Calu3 (cell line): ENCODE measurements at places on chromosomes 5 and 9. TPM values are rescaled to one million over a fixed set of nuclear protein-coding genes. Genes with fewer than 3 reads are reported as not detected.

- H3K27me3 ChIP-seq, result no peaks in the 10 kb centered on the region
- DNase-seq, result no peak
- no peak overlapping the region for H3K4me3 ChIP-seq
- H3K4me1 ChIP-seq, result no peaks in the 10 kb centered on the region
- no peak overlapping the region for H3K27ac ChIP-seq
Measured at GRCh38 chr5:12245429-12245828, 341.2 kb upstream of the CTNND2 start.

The SPATA31E1 gene
- total RNA-seq, result not detected in 2 replicates

The SMIM3 gene
- total RNA-seq, result 6.9 and 8.4 TPM in 2 replicates

GRCh38 chr5:164356790-164357189, 851.4 kb downstream of the MAT2B start:
- DNase-seq, result no peak
- no peak overlapping the region for H3K27ac ChIP-seq
- no peaks in the 10 kb centered on the region for H3K27me3 ChIP-seq

- H3K27ac ChIP-seq, result no peak overlapping the region
- peaks cover 7% of the 10 kb centered on the region for H3K27me3 ChIP-seq
- no peak for DNase-seq
- H3K36me3 ChIP-seq, result no peaks in the 10 kb centered on the region
Measured at GRCh38 chr9:116207371-116208111, 54.0 kb downstream of the PAPPA start.

GRCh38 chr5:71905834-71906711, 187.0 kb downstream of the CARTPT start:
- DNase-seq, result peak; percentile 20
- H3K36me3 ChIP-seq, result no peaks in the 10 kb centered on the region
- H3K27ac ChIP-seq, result no peak overlapping the region
- H3K27me3 ChIP-seq, result no peaks in the 10 kb centered on the region

DNA sequence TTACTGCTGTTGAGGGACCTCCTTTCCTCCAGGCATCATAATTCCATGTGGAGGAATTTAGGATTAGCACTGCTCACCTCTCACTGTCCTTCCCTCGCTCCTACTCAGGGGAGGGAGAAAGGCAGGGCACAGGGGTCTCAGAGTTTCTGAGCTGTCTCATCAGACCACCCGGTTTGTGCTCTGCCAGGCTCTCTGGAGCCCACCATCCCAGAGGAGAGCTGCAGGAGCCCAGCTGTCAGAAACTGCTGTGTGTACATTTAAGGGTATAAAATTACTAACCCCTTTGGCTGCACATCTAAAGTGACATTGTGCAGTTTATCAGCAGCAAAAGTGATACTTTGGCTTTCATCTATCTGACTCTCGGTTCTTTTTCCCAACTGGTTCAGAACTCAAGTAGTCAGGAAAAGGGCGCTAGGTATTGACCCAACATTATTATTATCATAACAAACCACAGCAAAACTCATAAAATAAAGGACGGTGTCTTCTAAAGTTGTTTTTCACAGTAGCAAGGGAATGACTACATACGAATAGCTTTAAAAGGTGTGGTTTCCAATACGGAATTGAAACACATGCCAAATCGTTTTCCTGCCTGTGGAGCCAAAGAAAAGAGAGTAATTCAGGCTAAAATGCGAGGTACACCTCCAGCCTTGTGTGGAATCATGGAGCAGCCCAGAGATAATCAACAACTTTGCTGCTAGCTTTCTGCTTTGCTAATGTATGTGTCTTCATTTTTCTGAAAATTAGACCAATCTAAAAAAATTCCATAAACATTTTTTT, 348.1 kb downstream of the TMEM167A start:
- no peak for DNase-seq
- no peaks in the 10 kb centered on the region for H3K36me3 ChIP-seq
- H3K4me1 ChIP-seq, result peaks cover 41% of the 10 kb centered on the region
- no peak overlapping the region for H3K4me3 ChIP-seq

DNA sequence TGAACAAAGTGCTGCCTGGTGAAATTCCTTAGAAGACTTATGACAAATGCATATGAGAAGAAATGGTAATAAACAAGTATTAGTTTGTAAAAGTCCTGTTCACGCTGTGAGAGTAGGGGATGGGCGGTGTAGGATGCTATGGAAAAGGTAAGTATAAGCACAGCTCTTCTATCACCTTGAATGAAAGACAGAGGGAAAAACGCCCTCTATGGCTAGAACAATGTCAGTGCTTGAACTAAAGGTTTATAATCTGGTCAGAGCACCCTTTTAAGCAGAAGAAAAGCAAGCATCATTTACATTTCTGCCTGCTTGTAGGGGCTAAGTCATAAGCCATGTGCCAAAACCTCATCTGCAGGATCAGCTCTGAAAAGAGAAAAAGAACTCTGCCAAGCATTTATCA, 115.2 kb downstream of the LHFPL2 start:
- no peak overlapping the region for H3K27ac ChIP-seq
- H3K4me3 ChIP-seq, result no peak overlapping the region
- no peak for DNase-seq
- H3K4me1 ChIP-seq, result peaks cover 13% of the 10 kb centered on the region

- H3K4me3 ChIP-seq, result no peak overlapping the region
- DNase-seq, result no peak
- H3K36me3 ChIP-seq, result peaks cover 66% of the 10 kb centered on the region
- H3K4me1 ChIP-seq, result no peaks in the 10 kb centered on the region
Measured at GRCh38 chr5:179771311-179771895, 22.4 kb upstream of the LTC4S start.

The GARIN3 gene
- not detected in 2 replicates for total RNA-seq

DNA sequence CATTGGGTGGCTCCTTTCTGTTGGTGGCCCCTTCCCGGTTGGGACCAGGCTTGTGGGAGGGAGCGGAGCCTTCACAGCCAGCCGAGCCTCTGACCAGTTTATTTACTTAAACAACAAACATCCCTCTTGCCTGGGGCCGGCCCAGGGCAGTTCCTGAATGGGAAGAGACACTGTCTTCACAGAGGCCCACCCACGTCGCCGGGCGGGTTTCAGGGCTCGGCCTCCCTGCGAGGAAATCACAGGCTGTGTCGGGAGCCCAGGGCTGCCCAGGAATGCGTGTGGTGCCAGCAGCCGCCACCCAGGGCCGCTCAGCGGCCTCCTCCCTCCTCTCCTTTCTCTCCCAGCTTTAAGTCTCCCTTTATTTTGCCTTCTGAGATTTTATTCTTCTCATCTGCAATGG, 132.5 kb downstream of the HSD17B3 start:
- H3K27me3 ChIP-seq, result no peaks in the 10 kb centered on the region
- peaks cover 22% of the 10 kb centered on the region for H3K4me1 ChIP-seq
- DNase-seq, result peak; percentile 23
- no peak overlapping the region for H3K4me3 ChIP-seq

DNA sequence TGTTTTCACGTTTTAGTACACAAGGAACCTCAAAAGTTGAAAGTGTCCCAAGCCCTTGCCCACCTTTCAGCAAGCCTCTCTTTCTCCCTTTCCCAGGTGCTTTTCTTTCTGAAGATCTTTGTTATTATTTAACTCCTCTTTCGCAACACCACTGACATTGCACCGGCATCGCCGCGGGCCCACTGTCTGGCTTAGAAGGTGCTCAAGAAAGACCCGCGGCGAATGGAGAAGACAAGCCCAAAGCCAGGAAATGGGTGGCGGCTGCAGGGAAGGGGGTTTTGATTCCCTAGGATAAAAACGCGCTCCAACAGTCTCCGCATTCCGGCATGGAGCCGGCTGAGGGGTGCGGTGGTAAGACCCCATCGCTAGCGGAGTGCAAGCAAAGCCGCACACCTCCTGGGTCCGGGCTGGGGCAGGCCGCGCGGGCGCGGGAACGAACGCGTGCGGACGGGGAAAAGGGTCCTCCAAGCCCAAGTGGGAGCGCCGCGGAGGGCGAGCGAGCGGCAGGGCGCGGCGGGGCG, 404 bp upstream of the AFAP1L1 start:
- DNase-seq, result peak; percentile 38
- peaks cover 16% of the 10 kb centered on the region for H3K36me3 ChIP-seq
- peak overlapping the region; percentile 92 for H3K4me3 ChIP-seq
- H3K4me1 ChIP-seq, result peaks cover 16% of the 10 kb centered on the region
- H3K27me3 ChIP-seq, result no peaks in the 10 kb centered on the region
- no peak overlapping the region for H3K27ac ChIP-seq

- H3K27me3 ChIP-seq, result peaks cover 28% of the 10 kb centered on the region
- no peak overlapping the region for H3K4me3 ChIP-seq
- no peaks in the 10 kb centered on the region for H3K36me3 ChIP-seq
- no peak overlapping the region for H3K27ac ChIP-seq
Measured at GRCh38 chr9:19552282-19553105, 143.7 kb downstream of the ACER2 start.

DNA sequence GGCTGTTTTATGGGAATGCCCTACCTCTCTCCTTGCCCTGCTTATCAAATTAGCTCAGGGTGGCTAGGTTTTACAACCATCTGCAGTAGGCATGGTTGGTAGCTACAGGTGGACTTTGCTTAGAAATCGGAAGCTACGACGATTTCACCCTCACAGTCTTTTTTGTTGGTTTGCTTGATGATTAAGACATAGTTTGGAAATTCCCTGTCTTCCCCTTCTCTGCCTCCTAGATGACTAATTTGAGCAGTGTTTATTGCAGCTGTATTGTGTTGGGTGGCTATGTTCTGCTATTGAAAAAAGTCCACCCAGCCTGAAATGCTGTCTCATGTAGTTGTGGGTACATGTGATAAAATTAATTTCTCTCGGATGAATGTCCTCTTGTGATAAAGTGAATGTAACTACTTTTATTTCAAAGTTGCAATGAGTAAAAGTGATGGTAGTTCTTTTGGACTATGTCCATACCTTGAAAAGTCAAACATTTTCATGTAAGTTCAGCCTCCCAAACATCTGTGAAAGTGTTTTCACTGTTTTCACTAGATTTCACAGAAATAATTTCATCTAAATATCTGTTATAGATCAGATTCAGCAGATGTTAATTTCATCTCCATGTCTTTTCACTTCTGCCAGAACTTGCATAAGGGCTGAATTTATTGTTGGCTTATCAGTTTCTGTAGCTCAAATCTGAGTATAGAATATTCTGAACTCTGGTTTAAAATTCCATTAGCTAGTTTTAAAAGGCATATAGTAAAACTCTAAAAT, 37.3 kb upstream of the FYB1 start:
- H3K36me3 ChIP-seq, result peaks cover 15% of the 10 kb centered on the region
- peak overlapping the region; percentile 34 for H3K4me3 ChIP-seq
- H3K27me3 ChIP-seq, result no peaks in the 10 kb centered on the region
- peaks cover 43% of the 10 kb centered on the region for H3K4me1 ChIP-seq
- peak overlapping the region; percentile 60 for H3K27ac ChIP-seq

The BARHL1 gene
- total RNA-seq, result not detected in 2 replicates

The KLHL3 gene
- 16.9 and 18.2 TPM in 2 replicates for total RNA-seq

GRCh38 chr5:169602535-169602934, 19.0 kb downstream of the SPDL1 start:
- DNase-seq, result no peak
- no peaks in the 10 kb centered on the region for H3K27me3 ChIP-seq
- H3K4me3 ChIP-seq, result no peak overlapping the region
- H3K36me3 ChIP-seq, result peaks cover 5% of the 10 kb centered on the region

The MCC gene
- total RNA-seq, result 2.8 and 3.6 TPM in 2 replicates

DNA sequence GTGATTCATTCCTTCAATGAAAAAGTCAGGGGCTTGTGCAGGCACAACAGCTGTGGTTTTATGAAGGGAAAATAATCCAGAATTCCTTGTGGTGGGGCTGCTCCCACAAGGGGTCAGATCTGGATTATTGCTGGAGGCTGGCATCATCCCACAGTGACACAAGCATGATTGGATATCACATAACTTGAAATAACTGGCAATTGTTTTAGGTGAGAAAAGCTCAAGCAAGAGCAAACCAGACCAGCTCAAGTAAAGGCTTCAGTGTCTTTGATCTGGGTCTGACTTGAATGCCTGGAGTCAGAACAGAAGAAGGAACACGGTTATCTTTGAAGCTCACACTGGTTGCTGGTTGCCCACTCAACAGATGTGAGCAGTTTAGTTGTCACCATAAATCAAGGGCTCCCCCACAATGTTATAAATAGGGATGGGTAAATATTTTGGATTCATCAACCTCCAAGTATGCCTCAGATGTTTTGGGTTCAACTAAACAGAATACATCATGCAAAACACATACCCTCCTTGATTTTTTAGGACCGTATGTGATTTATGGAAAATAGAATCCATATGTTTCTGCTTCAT, 3.1 kb upstream of the ZNF474 start:
- no peaks in the 10 kb centered on the region for H3K36me3 ChIP-seq
- H3K4me3 ChIP-seq, result no peak overlapping the region
- DNase-seq, result no peak
- H3K27ac ChIP-seq, result no peak overlapping the region

The SV2C gene
- 0.88 and 0.90 TPM in 2 replicates for total RNA-seq

DNA sequence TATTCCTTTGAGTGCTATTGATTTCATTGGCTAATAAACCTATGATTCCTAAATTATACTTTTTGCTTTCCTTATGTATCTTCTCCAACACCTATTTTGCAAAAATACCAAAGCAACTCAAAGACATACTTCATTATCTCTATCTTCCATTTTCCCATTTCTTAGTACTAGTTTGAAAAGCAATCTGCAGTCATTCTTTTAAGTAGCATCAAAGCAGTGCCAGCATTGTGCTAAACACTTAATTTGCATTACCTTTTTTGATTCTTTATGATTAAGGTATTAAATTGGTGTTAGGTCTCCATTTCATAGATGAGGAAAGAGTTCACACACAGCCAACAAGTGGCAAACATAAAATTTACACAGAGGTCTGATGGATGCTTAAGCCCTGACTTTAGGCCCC, 330.3 kb downstream of the ARL15 start:
- H3K36me3 ChIP-seq, result no peaks in the 10 kb centered on the region
- no peak overlapping the region for H3K27ac ChIP-seq
- H3K4me3 ChIP-seq, result no peak overlapping the region
- H3K4me1 ChIP-seq, result no peaks in the 10 kb centered on the region

GRCh38 chr5:150583541-150584225, 56.8 kb upstream of the SYNPO start:
- peaks cover 6% of the 10 kb centered on the region for H3K4me1 ChIP-seq
- H3K27me3 ChIP-seq, result peaks cover 24% of the 10 kb centered on the region
- no peak overlapping the region for H3K4me3 ChIP-seq
- no peak for DNase-seq

GRCh38 chr5:68303038-68303738, 87.6 kb downstream of the PIK3R1 start:
- peaks cover 18% of the 10 kb centered on the region for H3K36me3 ChIP-seq
- H3K4me3 ChIP-seq, result no peak overlapping the region
- H3K27me3 ChIP-seq, result no peaks in the 10 kb centered on the region

- no peak overlapping the region for H3K4me3 ChIP-seq
- no peaks in the 10 kb centered on the region for H3K27me3 ChIP-seq
Measured at GRCh38 chr9:76101947-76102346, 211.5 kb downstream of the PCSK5 start.

DNA sequence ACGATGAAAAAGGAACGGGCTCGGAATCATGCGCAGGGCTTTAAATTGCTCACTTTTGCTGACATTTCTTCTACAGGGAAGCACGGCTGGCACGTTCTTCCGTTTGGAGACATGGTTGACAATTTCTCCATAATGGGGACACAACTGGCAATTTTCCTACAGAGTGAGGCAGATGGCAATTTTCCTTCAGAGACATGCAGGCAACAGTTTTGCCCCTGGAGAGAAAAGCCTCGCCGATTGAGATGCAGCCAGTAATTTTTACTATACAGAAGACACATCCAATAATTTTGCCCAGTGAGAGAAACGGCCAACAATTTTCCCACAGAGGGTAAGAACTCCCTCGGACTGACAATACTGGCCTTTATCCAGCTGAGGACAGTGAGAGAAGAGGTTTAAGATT, 90.9 kb upstream of the GPR151 start:
- H3K4me1 ChIP-seq, result no peaks in the 10 kb centered on the region
- H3K4me3 ChIP-seq, result no peak overlapping the region

The PRDM9 gene
- total RNA-seq, result not detected in 2 replicates
